CD4-positive, alpha-beta T cell treated with Interferon gamma for 1 hour (primary cell): ENCODE measurements at places on chromosomes 13 and 19.

DNA sequence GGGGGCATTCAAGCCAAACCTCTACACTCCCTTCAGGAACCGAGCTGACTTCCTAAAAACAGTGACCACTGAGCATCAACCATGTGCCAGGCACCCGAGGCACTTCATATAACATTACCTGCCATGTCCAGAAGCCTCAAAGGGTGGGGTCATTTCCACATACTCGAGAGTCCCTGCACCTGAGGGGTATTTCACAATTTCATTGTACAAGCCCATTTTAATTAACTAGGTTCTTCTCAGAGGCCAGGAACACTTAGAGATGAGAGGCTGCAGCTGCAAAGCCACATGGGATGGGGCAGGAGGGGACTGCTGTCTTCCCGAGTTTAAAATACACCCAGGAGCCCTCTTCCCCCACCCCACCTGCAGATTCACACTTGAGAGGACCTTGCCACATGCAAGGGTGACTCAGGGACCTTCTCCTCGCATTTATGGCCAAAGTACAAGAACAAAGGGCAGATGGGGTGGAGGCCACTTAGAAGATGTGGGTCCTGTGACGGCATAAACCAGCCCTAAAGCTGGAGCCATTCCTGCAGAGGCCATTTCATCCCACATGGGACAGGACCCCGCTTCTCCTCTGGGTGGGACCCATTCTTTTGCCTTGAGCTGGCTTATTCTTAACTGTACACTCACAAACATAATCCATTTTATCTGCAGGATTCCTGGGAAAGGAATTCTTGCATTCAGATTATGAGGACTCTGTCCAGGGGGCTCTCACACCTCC, 43.9 kb downstream of the RAB20 start:
- no peak for DNase-seq

DNA sequence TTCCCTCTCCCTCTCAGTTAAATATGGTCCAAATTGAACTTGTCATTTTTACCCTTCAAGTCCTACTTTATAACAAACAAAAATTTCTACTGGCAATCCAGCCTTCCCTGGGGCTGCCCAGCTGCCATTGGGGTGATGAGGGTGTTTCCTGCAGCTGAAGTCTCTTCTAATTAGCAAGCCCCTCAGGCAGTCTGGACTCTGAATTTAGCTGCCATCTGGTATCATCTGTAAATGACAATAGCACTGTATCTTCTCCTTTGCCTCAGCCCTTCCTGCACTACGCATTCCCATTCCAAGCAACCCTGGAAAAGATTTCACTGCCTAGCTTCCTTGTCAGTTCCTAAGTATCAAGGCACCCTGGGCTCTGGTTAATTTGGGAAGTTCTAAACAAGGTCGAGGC, 331.1 kb upstream of the KLF12 start:
- DNase-seq: no peak

DNA sequence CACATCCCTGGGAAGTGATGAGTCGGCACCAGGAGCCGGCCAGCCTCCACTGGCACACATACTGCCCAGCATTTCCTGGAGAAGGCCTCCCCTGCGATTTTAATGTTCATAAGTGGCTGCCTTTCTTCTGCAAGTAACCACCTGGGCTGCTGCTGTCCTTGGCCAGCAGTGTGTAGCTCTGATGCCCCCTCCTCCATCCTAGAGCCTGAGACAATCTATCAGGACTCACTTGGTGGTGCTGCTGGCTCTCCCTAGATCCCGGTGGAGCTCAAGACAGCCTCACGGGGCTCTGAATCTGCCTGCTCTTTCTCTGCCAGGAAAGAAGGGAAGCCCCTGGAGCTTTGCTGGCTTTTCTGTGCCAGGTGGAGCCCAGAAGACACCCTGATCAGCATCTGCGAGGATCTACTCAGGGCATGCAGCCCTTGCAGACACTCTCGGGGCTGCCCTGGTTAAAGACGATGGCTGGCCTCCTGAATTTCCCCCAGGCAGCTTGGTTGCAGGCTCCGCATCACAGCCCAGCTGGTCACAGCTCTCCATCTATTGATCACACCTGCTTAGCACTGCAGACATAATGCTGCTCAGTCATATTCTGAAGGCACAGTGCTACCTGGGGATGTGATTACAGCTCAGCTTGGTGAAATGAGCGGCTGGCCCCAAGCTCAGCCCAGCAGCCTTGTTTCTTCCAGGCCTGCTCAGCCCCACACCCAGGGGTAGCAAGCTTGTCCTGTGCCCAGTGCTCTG, 122.3 kb downstream of the ZDHHC20 start:
- no peak for DNase-seq

DNA sequence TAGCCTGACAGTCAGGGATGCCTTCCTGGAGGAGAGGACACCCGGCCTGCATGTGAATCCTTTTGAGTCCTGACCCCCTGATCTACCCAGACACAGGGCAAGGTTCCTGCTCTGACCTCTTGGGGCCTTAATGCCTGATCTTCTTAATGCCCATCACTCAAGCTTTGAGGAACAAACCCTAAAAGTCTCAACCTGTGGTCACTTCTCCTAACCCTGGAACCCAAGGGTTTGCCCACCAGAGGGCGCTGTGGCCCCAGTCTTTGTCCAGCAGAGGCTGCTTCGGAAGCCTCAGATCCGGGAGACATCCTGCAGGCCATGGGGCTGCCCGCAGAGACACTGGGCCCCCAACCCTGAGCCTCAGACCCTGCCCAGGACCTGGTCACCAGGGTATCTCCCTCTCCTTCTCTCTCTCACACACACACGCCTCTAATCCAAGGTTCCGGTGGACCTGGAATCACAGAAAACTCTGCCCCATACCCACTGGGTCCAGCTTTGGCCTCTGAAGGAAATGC, 9.8 kb upstream of the DPF1 start:
- peak; percentile 62 for DNase-seq
